Activated CD4-positive, alpha-beta T cell treated with anti-CD3 and anti-CD28 coated beads, Interleukin-2, amount 10 ng/mL, durations not matched to agents 24 days and 14 days (primary cell): ENCODE measurements at places on chromosomes 3 and 15. TPM values are rescaled to one million over a fixed set of nuclear protein-coding genes. Genes with fewer than 3 reads are reported as not detected.
A peak's percentile ranks its signal among the peaks of the same experiment; 100 is the strongest.

DNA sequence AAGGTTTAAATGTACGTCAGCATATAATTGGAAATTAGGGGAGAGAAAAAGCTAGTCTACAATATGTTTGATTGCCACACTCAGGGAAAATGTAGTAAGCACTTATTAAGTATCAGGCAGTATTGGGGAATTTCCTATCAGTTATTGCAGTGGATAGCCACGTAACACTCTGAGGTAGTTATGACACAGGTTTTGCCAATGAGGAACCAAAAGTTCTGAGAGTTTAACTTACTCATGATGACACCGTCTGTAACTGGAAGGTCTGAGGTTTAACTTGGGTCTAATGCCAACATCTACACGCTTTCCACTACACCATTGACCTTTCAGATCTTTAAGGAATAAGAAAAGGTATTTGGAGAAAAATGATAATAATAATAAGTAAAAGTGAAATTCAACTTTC is 89.5 kb downstream of the ZMAT3 start:
- DNase-seq = no peak

The CGNL1 gene
- not detected in 2 replicates for total RNA-seq

- DNase-seq = no peak
These were observed 406.9 kb downstream of the OXSM start for GRCh38 chr3:26196781-26197180.

- no peak for DNase-seq
These were observed 14.4 kb downstream of the MUC20 start for GRCh38 chr3:195735036-195735695.

DNA sequence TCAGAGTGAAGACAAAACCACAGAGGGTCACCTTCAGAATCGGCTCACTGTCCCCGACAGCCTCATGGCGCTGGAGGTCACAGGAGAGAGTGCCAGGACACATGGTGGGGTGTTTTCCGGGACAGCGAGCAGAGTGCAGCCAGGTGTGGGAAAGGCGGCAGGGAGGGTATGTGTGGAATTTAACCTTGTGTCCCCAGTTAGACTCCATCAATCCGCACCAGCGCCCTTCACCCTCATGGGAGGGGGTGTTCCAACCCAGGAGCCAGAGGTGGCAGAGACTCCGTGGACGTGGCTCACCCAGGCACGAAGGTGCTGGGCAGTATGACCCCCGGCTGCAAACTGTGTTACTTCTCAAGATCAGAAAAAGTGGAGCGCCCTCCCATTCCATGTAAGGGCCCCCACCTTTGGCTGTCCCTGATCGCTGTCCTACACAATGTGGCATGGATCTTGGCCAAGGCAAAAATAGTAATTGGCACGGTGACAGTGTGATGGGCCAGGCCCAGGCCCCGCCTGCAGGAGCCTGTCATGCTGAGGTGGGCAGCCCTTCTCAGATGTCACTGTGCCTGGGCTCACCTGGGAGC is 190.3 kb downstream of the XXYLT1 start:
- DNase-seq = no peak

DNA sequence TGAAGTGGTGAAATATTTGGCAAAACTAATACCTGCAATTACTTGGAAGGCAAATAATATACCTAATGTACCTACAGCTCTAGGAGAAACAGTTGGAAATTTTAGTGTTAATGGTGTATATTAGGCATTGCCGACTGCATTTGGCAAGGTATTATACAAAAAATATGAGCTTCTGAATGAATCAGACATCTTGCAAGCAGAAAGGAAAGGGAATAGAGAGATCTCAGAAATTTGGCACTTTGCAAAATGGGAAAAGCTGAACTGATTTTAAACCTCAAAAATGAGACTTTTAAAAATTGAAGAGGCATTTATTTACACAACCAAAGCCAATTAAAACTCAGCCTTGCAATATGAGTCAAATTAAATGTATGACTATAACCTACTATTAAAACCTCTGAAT is 40.2 kb upstream of the C15orf61 start:
- no peak for DNase-seq

- DNase-seq = peak; percentile 72
These were observed 29.3 kb downstream of the GRAMD2A start for GRCh38 chr15:72168131-72168807.

The TP53BP1 gene
- 38.7 and 40.0 TPM in 2 replicates for total RNA-seq

The SCN11A gene
- total RNA-seq = not detected in 2 replicates

GRCh38 chr15:67383899-67384298 is 129.3 kb downstream of the IQCH start:
- no peak for DNase-seq

The MIX23 gene
- total RNA-seq = 119 and 126 TPM in 2 replicates

DNA sequence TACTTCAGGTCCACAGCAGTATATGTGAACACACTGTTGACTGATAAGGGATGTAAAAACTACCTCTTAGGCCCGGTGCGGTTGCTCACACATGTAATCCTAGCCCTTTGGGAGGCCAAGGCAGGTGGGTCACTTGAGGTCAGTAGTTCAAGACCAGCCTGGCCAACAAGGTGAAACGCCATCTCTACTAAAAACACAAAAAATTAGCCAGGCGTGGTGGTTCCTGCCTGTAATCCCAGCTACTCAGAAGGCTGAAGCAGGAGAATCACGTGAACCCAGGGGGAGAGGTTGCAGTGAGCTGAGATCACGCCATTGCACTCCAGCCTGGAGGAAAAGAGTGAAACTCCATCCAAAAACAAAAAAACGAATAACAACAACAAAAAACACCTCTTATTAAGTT is 194.6 kb upstream of the KCNMB2 start:
- DNase-seq = no peak

The CHRFAM7A gene
- not detected in 2 replicates for total RNA-seq

The FAN1 gene
- total RNA-seq = 29.4 and 31.2 TPM in 2 replicates

GRCh38 chr3:30355622-30356021 is 250.8 kb upstream of the TGFBR2 start:
- no peak for DNase-seq

- no peak for DNase-seq
These were observed 8.3 kb downstream of the SNAPC5 start for GRCh38 chr15:66489179-66489791.

GRCh38 chr15:36571301-36571700 is 8.1 kb upstream of the CDIN1 start:
- DNase-seq = no peak
